ENCODE measurements at places on chromosomes 12 and 14. TPM values are rescaled to one million over a fixed set of nuclear protein-coding genes. Genes with fewer than 3 reads are reported as not detected.

DNA sequence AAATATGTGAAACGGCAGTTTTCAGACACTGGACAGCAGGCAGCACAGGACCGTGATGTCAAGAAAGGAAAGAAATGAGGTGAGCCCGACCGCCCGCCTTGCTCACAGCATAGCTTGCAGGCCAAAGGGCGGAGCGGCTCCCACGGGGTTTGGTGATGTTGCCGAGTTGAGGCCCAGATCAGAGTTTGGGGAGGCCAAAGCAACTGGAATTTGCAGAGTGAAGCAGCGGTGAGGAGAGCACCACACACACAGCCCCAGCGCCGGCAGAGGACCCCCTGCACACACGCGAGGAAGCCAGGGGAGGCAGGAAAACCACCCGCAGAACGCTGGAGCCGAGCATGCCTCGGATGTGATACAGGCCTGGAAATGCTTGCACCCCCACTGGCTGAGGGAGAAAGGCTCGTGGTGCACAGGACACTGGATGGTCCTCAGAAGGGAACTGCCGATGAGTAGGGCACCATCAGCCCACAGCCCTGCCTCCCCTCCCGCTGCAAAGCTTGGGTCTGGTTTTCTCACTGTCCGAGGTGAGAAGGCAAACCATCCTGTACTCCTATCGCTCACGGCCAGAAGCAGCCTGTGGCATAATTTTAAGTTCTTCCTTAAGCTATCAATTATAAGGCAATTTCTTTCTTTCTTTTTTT is 25.7 kb upstream of the PLD4 start:
- DNase-seq: no peak

DNA sequence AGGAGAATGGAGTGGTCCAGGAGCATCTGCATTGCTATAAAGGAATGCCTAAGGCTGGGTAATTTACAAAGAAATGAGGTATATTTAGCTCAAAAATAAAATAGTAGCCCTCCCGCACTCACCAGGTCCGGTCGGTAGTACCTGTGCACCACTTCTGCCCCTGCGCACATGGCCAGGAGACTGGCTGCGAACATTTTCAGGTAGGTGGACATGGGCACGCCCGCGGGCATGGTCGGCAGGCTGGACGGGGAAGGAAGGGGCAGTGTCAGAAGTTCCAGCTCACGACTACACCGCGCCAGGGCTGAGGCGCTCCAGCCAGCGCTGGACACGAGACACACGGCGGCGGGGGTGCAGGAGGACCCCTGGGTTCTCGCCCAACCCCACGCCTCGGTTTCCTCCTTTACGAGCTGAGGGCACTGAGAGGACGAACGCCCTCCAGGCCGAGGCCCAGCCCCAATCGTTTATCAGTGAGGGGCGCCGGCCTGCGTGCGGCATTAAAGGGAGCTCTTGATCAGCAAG is 9.1 kb upstream of the TDG start:
- no peak for DNase-seq

- peak; percentile 33 for DNase-seq
Measured at GRCh38 chr12:122422730-122423257, 325 bp upstream of the CLIP1 start.

GRCh38 chr12:56110571-56110970 is 5.9 kb upstream of the RPL41 start:
- DNase-seq: no peak

- no peak for DNase-seq
Measured at GRCh38 chr14:23582906-23583760, 4.5 kb upstream of the JPH4 start.

- DNase-seq: no peak
Measured at GRCh38 chr12:112166051-112167015, 41.0 kb downstream of the TRAFD1 start.

DNA sequence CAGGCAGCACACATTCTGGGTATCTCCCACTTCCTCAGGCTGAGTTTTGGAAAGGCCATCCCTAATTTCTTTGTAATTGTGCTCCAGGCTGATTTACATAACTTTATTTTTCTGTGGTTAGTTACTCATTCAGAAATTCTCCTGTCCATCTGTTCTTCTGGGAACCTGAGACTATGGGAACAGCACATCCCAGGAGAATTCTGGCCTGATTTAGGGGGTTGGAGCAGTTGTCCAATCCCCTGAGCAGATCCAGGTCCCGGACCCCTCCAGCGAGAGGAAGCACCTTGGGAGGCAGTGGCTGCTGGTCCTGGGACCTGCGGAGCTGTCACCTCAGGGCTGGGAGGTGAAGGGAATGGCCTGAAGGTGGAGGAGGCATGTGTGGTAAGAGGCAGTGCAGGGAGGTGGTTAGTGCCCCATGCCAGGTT is 40.4 kb downstream of the TSPAN9 start:
- DNase-seq: no peak

DNA sequence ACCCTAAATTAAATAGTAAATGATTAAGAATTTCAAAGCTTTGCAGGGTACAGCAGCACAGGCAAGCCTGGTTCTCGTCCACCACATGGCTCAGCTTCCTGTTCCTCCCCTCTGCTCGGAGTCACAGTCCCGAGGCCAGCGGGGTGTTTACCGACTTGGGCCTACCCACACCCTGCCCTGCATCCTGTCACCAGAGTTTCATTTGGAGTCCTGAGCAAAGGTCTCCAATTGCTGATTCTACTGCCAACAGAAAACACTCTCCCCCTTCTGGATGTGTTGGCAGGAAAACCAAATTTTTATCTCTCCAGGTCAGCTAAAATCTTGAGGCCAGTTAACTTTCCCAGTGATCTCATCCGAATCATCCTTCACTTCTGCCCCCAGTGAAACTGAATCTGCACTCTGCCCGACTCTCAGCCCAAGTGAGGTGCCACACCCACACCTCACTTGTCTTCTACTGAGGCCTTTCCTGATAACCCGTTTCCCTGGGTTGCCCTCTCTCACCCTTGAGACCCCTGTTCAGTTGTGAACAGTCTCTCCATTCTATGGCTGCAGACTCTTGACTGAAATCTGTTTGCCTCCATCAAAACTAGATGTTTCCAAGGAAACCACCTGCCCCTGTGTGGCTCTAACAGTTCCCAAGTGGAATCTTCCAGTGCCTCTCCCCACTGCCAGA is 71.2 kb downstream of the VCPKMT start:
- DNase-seq: peak; percentile 95

GRCh38 chr14:53360829-53361228 is 207.7 kb upstream of the DDHD1 start:
- DNase-seq: no peak

DNA sequence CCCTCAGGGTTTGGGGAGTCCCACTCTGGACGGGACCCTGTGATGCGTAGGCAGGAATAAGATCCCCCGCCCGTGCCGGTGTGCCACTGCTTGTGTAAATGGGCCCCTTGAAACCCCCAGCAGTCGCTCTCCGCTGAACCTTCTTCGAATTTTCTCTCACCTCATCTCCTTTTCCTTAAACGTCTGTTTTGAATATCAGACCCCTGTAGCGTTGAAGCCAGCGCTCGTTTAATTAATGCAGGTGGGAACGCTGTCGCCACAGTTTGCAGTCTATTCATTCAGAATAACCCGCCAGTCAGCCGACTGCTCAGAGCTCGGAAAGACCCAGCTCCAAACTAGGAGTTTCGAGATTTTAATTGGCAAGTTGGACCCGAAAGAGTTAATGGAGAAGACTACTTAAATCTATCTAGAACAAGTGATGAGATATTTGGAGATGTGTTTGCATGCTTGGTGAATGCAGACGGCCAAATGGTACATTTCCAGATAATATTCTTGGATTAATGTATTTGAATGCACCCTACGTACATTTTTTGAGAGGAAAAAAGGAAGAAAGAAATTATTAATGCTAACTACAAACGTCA is 739 bp upstream of the PPP2R5E start:
- DNase-seq: no peak

GRCh38 chr12:62732861-62733427 is 202.0 kb downstream of the PPM1H start:
- DNase-seq: no peak

DNA sequence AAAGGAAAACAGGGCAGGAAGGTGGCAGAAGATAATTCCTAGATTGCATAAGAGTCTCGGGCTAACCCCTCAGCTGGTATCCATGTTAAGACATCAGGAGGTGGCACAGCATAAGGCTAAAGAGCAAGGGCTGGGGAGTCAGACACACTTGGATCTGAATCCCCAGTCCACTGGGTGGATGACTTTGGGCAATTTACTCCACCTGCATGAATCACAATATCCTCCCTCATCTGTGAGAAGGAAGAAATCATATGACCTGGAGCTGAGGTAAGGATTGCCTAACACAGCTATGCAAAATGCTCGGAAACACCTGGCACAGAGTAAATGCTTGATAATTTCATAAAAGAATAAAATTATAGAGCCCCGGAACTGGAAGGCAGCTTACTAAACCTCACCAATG is 217.9 kb downstream of the PIK3C2G start:
- peak; percentile 43 for DNase-seq

POTEM gene
- not detected for total RNA-seq

MUCL1 gene
- not detected for total RNA-seq

HOTAIR gene
- total RNA-seq: not detected

IFNG-AS1 gene
- 0.56 TPM for total RNA-seq

SPIC gene
- total RNA-seq: not detected

GPRC5D gene
- 0.28 TPM for total RNA-seq

ANKLE2 gene
- 41.2 TPM for total RNA-seq

Data from left colon (tissue), 2 donors.